ENCODE measurements at places on chromosomes 7 and 10.

GRCh38 chr7:82468435-82468834 is 24.9 kb upstream of the CACNA2D1 start:
- no peak for DNase-seq

DNA sequence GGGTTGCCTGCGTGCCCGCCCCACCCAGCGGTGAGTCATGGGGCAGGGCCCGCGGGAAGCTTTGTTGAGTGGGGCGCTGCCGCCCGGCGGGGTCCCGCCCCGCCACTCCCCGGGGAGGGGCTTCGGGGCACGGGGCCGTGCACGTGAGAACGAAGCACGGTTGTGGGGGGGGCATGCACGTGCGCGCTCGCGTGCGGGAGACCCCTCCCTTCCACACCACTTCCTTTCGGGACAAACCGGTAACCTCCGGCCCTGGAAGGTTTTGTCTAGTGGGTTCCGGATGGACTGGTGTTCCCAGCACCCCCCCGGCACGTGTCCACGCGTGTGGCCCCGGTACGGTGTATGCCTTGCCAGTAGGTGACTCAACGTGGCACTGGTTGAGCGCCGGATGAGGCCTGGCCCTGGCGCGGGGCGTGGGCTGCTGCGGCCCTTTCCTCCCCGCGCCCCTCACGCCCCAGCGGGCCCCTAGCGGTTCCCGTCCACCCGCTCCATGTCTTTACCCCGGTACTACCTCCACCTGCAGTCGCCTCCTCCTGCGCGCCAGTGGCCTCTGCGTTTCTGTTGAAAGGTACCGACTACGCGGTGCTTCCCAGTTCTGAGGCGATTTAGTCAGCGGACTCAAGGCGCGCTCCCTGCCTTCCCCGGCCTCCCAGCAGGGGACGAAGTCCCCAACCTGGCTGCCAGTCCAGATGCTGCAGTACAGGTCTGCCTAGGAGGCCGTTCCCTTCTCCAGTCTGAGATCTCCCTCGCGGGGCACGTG is 3.1 kb downstream of the ADIRF start:
- DNase-seq = peak; percentile 86

DNA sequence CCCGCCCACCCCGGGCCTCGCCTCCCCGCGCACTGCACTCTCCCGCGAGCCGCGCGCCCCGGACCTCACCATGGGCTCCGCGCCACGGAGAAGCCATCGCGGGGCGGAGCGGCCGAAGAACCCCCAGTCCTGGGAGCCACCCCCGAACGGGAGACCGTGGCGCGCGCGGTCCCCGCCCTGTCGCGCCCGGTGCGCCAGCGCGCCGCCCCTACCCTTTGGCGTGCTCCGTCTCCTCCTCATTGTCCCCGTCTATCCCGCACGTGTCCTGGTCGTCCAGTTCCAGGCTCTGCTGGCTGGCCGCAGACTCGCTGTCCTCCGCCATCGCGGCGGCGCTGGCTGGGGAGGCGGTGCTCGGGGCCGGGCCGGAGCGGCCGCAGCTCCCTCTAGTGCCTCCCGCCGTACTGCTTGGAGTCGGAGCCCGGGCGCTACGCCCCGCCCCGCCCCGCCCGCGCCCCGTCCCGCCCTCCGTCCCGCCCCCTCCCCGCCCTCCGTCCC is at the start of gene NMT2:
NMT2 (minus strand) TSS at position 403 of the 495 bp plus-strand sequence; CDS start at position 322, 81 bp downstream.
- peak; percentile 88 for DNase-seq

GRCh38 chr7:121369462-121369861 is 26.6 kb downstream of the FAM3C start:
- DNase-seq = no peak

DNA sequence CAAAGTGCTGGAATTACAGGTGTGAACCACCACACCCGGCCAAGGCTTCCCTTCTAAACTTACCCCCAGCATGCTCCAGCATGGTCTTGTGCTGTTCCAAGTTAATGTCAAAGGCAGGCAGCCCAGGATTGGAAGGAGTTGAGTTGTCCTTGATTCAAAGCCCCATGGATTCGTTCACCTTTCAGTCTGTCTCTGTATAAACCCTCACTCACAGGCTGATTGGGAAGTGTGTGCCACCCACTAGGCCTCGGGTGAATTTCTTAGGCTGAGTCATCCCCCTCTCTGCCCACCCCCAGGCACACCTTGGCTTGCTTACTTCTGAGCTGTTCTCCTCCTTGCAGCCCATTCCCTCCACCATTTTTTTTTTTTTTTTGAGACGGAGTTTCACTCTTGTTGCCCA is 13.3 kb upstream of the PRDX3 start:
- peak; percentile 25 for DNase-seq

GRCh38 chr10:36504758-36505157 is 620.6 kb upstream of the ANKRD30A start:
- no peak for DNase-seq

DNA sequence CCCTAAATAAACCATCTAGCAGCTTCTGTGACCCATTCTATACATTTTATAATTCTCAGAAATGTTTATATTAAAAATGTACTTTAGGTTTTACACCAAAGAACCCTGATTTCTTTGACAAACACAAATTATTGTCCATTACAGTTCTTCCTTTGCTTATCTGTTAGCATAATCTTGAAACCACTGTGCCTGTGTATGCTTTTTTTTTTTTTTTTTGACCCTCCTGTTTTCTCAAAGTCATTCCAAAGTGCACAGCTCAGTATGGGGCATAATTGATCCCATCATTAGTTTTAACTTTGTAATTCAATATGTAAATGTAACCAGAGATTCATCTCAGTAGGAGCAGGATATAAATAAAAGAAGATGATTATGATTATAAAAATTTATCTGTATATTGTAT is 229.3 kb downstream of the DGKB start:
- DNase-seq = no peak

- DNase-seq = no peak
These were observed 181.0 kb upstream of the TMEM106B start for GRCh38 chr7:12030116-12030515.
